BJ (cell line): ENCODE measurements at places on chromosomes 5 and 9.
A peak's percentile ranks its signal among the peaks of the same experiment; 100 is the strongest.

DNA sequence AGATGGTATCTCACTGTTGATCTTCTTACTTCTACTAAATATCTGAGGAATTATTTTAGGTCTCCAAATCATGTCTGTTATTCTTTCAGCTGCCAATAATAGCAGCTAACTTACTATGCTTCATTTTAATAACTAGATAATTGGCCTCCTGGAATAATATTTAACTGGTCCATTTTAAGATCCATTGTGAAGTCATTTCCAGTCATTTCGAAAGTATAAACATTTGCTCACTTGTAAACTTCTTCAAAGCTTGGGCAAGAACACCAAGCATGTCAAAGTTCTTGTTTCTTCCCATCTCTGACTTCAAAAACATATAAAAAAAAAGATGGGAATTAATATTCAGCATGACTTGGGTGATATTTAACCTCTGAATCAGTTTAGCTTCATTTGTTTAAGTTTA lies 61.4 kb upstream of the MRPS30 start:
- no peak for DNase-seq

GRCh38 chr9:35000535-35001284 lies 11.2 kb downstream of the DNAJB5 start:
- DNase-seq, result peak; percentile 37

GRCh38 chr5:131513780-131514179 lies 121.2 kb downstream of the RAPGEF6 start:
- no peak for DNase-seq

DNA sequence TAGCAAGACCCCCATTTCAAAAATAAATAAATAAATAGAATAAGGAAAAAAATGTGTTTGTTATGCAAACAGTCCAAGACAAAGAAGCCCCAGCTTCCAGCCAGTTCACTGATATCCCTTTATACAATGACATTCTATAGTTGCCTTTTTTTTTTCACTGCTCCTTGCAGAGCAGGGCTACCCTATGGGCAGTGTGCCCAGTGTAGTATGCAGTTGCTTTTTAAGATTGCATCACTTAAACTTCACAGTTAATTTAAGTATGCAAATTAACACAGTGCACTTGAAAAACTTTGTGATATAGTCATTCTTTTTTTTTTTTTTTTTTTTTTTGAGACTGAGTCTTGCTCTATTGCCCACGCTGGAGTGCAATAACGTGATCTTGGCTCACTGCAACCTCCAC lies 40.8 kb upstream of the ARRDC3 start:
- DNase-seq, result no peak

GRCh38 chr5:78509884-78510769 lies 138.4 kb downstream of the LHFPL2 start:
- DNase-seq, result no peak

DNA sequence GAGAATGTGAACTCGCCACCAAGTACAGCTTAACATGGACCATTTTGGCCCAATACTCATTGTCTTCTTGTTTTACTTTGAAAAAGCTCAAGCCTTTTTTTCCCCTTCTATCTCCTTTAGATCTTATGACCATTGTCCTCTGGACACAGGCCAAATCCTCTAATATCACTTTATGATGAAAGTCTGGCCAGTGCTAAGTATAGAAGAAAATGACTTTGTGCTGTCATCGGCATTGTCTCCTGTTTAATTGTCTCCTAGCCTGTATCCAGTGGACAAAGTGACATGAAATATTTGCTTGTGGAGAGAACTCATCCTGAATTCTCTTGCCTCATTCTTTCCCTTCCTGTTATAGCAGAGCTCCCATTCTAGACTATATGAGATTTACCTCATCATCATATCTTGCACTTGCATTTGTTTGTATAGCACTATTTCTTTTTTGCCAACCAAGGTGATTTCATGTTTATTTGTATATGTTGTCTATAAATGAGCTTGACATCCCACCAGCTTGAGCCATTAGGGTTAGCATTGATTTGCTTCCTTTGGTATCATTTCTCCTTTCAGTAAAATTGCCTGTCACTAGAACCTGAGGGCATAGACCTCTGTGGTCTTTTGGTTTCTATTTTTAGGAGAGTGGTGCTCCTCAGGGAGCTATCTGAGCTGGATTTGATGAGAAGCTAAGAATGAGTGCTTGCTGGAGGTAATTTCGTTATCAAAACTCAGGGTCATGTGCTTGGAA lies 18.8 kb upstream of the TNFAIP8 start:
- DNase-seq, result no peak

GRCh38 chr5:139162448-139162847 lies 35.7 kb downstream of the SIL1 start:
- DNase-seq, result no peak

DNA sequence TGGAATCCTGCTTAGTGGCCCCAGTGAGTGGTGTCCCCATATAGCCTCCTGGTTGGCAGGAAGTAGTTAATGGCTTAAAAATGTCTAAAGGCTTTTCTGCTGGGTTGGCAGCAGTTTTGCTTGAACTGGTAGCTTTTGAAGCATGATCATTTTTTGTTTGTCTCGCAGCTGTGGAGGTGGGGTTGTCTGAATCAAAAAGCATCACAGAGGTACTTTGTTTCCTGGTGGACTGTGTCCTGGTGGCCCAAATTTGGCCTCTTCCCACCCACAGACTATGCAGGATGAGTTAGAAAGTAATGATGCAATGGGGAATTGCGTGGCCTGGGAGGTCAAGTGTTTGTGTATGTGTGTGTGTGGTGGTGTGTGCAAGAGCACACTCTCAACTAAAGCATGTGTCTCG lies 322.7 kb downstream of the ARHGEF28 start:
- DNase-seq, result no peak

GRCh38 chr9:13033959-13034693 lies 245.4 kb downstream of the MPDZ start:
- no peak for DNase-seq

- DNase-seq, result no peak
Measured at GRCh38 chr9:116942593-116943061, 255.5 kb downstream of the TRIM32 start.

GRCh38 chr5:88682131-88682530 lies 200.9 kb downstream of the MEF2C start:
- no peak for DNase-seq

DNA sequence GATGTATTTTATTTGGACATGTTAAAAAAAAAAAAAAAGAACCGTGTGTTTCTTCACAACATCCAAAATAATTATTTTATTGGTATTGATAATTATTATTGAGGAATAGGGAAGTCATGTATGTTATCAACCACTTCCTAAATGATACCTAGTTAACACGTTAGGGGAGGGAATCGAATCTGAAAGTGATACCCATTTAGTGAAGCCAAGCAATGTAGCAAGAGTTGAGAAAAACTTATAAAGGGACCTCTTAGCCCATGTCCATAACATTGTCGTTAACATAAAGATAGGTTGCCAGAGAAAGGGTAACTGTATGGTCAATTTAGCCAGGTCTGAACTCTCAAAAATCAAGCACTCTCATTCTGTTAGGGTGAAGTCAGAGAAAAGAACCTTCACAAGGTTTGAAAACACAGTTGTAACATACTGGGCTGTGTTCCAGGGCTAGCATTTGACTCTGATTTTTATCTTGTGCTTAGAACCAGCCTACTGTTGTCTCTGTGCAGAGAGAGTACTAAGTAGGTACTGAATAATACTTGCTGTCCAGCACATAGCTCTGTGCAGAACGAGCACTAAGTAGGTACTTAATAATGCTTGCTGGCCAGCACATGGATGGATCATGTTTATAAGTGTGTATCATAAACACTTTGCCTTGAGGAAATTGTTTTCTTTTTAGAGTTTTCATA lies 60.4 kb downstream of the GHR start:
- DNase-seq, result no peak

GRCh38 chr9:36828611-36829013 lies 205.5 kb downstream of the PAX5 start:
- DNase-seq, result no peak

DNA sequence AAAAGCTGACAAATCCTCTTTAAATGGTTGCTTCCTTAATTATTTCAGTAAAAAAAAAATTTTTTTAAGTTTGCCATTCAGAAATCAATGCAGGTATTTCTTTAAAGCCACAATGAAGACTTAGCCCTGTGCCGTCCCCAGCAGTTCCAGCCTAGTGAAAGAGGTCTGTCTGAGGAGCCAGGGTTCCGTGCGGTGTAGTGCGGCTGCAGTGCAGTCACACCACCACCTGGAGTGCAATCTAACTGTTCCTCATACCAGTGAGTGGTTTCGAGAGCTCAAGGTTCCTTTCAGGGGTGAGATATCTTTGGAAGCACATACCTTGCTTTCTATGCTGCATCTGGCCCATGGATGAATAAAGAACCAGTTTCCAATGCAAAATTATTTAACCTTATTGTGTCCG lies 87.5 kb downstream of the FANCC start:
- DNase-seq, result no peak

- no peak for DNase-seq
Measured at GRCh38 chr9:75864266-75864665, 26.2 kb upstream of the PCSK5 start.

DNA sequence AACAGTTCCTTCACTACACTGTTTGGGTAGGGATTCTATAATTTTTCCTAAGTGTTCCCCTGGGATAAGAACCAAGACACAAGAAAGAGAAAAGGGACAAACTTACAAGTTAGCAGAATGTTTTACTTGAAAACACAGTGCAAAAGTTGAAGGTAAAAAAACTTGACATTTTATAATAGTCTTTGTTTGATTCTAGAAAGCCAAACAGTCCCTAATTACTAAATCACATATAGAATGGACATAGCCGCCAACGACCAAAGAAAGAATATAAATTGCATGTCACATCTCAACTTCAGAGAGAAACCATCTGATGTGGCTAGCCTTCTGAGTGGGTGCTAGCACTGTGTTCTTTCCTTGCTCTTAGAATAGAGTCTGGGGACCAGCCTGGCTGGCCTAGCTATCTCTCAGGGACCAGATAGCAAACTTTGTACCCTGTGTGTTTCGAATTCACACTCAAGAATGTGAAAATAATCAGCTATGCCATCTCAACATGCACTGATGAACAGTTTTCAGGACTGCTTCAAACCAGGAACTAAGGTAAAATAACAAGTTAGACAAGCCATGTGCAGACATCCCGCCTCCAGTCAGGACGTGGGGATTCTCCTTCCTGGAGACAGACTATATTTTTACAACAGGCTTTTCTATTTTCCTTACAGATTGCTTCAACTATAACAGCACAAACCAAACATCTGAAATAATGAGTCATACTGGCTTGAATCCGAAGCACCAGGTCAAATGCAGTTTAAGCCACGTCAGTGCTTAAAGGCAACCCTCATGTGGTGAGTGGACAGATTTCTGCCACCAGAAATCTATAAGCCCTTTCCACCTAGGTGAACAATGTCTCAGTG lies 53.7 kb downstream of the LHFPL2 start:
- DNase-seq, result peak; percentile 98

- DNase-seq, result no peak
Measured at GRCh38 chr5:9500625-9501024, 45.2 kb downstream of the SEMA5A start.

DNA sequence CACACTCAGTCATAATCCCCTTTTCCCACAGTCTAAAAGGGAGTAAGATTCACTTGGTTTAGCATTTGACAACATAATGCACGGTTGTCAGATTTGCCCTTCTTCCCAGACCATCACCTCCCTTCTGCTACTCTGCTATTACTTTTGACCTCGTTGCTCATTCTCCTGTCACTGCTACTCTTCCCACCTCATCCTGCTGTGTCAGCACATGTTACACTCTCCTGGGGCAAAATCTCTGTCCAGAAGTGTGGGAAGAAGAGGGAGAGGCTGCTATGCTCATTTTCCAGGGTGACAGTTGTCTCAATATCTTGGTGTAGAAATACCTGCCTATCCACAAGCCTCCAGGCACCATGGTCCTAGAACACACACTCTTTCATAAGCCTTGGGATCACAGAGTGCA lies 449.9 kb upstream of the PIK3R1 start:
- DNase-seq, result no peak

GRCh38 chr5:82884821-82885471 lies 192.2 kb downstream of the TMEM167A start:
- no peak for DNase-seq

DNA sequence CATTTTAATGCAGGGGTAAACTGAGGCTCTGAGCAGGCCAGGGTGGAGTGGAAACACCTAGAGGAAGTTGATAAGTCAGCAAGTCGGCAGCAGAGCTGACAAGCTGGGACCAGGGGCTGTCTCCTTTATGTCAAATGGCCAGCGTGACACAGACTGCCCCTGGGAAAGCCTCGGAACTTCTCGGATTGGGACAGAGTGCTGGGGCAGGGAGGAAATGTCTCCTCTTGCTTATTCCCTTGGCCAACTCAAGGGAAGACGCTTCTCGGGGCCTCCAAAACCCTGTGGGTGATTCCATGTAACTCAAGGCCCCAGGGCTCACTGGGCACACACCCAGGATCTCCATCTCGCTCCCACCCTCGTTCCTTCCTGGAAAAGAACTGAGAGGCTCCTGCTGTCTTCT lies 25.4 kb upstream of the ANXA6 start:
- DNase-seq, result no peak

DNA sequence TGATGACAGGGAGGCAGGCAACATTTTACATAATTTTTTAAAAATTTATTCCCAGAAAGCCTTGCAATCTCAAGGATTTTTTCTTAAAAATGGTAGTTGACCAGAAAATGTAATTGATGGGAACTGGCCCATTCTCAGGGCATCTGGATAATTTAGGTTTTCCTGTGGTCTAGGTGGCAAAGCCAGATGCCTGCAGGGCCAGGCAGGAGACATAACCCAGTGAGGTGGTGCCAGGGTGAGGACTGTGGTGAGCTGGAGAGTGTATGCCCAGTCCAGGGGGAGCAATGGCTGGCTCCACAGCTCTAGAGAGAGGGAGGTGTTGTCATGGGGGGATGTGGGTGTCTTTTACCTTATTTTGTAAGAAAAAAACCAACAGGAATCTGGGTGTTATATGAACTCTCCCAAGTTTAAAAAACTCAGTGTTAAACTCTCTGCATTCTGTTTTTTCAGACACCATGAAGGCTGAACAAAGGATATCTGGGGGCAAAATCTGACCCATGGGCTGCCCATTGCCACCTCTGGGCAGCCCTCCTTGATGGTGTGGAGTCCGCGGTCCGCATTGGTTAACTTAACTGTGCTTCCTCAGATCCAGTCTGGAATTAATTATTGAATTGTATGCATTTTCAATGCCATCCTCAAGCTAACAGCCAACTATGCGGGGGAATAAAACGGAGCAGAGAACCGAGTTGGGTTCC lies 43.9 kb downstream of the BOD1 start:
- no peak for DNase-seq

DNA sequence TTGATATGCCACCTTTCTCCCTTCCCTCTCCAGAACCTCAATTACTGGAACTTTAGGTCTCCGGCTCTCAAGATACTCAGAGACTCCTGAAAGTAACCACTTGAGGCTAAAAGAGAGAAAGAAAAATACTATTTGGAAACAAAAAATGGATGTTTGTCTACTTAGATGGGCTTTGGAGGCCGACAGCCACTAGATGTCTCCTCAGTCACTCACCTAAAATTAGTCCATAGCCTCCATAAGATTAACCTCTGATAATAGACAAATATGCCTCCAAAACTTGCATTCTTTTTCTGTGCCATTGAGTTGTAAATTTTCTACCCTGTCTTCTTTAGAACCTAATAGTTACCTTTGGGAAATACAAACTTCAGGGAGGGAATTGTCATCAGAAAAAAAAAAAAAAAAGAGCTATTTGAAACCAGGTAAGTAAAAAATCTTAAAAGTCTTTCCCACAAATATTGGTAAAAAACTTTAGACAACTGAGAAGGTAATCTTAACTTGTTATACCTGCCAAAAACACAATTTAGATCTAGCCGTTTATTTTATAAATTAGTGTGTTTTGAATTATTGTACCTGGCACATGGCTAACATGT lies 11.2 kb upstream of the PCDH1 start:
- no peak for DNase-seq

GRCh38 chr9:137449081-137449844 lies 8.1 kb upstream of the ENTPD8 start:
- DNase-seq, result no peak
